ENCODE measurements at places on chromosomes 11 and 22.

DNA sequence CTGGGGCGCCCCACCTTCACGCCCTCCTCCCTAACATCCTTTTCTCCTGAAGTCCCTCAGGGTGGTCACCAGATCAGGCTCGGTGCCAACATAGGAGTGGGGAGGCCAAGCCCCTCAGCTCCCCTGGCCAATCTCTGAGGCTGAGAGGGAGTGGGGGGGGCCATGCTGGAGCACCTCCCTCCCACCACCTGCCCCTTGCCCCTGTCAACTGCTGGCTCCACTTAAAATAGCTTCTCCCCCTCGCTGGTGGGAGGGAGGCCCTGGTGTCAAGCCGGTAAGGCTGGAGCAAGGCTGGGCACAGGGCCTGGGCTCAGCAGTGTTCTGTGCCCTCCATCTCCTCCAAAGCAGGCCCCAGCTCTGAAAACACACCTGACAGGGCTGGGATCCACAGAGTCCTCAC, 4.9 kb downstream of the PLXNB2 start:
- no peak for DNase-seq

DNA sequence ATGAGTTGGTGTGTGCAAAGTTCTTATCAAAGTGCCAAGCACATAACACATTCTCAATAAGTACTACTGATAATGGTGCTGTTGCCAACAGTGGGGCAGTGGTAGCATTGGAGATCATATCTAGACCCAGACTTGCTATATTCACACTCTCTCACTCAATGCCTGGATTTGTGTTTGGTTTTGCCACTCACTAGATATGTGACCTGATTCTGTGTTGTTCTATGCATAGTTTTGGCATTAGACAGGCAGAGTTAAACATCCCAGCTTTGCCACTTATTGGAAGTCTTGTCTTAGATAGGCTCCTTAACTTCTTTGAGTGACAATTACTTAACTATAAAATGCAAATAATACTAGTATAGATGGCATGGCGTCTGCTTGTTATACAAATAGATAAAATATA, 642.6 kb upstream of the CCDC179 start:
- no peak for DNase-seq

GRCh38 chr11:45237711-45238315, 48.3 kb downstream of the SYT13 start:
- DNase-seq = no peak

GRCh38 chr11:17593466-17594245, 46.6 kb downstream of the OTOG start:
- DNase-seq = no peak

GRCh38 chr22:37095113-37095512, 14.4 kb downstream of the TMPRSS6 start:
- peak; percentile 71 for DNase-seq

DNA sequence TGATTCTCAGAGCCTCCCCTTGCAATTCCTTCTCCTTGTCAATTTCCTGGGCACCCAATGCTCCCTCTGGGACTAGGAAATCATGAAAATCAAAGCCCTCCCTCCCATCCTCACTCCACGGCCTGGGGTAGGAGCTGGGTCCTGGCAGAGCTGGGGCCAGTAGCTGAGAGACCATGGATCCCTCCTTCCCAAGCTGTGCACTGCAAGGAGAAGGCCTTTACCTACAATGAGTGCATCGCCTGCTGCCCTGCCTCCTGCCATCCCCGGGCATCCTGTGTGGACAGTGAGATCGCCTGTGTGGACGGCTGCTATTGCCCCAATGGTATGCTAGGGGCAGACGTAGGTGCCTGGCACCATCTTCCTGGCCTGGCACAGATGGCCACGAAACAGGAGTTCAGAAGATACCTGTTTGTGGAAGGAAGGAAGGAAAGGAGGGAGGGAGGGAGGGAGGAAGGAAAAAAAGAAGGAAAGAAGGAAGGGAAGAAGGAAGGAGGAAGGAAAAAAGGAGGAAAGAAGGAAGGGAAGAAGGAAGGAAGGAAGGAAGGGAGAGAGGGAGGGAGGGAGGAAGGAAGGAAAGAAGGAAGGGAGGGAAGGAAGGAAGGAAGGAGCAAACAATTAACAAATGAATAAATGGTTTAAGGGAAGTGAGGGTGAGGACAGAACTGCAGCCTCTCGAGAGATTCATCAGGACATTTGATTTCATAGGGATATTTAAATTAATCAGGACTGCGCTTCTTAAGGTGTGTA, 12.5 kb downstream of the OTOG start:
- DNase-seq = no peak

GRCh38 chr22:24303007-24303406, 32.4 kb downstream of the SPECC1L start:
- no peak for DNase-seq

Data from stimulated activated CD8-positive, alpha-beta memory T cell treated with anti-CD3 and anti-CD28 coated beads, Interleukin-15, amount 100 ng/mL, for 4 hours (primary cell).